ENCODE measurements at places on chromosomes 16 and 17.
A peak's percentile ranks its signal among the peaks of the same experiment; 100 is the strongest.

- DNase-seq, result no peak
Measured at GRCh38 chr16:57752581-57753447, 17.2 kb downstream of the KATNB1 start.

- no peak for DNase-seq
Measured at GRCh38 chr16:50272687-50273381, 6.5 kb downstream of the ADCY7 start.

DNA sequence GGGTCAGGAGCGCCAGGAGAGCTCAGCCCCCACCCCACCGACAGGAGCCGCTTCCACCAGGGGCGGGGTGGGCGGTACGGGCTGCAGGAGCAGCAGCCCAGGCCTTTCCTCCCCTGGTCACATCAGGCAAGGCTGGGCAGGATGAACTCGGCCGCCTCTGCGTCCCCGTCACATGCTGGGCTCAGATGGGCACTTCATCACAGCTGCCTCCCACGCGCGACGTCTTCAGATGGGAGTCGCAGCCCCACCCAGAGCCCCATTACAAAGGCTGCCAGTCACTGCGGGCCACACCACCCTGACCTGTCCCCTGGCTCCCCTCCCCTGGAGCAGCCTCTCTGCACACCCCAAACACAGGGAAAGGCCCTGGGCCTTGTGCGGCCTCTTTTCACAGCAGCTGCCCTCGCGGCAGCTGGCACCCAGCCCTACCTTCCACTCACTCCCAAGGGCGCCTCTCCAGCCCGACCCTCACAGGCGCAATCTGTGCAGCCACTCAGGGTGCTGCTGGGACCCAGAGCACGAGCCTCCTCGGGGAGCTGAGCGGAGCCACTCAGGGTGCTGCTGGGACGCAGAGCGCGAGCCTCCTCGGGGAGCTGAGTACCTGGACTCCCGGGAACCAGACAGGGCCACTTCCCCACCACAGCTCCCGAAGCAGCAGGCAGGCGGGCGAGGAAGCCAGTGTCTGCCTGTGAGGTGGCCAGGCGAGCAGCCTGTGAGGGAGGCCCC is 4.7 kb downstream of the ZNF598 start:
- peak; percentile 36 for DNase-seq

DNA sequence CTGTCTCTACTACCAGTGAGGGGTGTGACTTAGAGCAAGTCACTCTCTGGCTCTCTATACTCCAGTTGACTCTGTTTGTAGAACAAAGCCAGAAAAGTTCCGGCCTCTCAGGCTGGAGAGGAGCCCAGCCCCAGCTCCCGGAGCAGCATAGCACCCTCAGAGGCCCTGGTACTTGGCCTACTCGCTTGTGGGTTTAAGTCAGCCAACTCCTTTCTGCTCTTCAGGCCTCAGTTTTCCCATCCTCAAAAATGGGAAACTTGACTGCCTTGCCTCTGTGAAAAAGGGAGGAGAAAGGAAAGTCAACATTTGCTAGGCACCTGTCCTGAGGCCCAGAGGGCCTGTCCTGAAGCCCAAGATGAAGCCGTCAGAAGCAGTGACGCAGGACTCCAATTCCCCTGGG is 1.1 kb downstream of the CHST6 start:
- DNase-seq, result no peak

DNA sequence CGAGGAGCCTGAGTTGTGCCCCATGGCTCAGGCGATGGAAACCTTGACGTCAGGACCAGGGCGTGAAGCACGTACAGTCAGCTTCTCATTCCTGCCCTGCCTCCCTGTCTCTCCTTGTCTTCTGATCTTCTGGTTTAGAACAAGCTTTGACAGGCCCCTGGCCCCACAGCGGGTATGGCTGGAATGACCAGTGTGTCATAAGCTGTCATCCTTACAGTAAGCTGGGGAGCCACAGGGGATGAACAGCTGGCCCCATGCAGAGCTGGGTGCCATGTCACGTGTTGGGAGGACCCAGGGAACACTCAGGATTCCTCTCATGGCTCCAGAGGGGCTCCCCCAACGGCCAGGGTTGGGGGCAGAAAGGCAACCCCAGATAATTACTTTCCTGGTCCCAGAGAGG is 157.6 kb upstream of the PLCG2 start:
- no peak for DNase-seq
